Activated CD8-positive, alpha-beta memory T cell treated with anti-CD3 and anti-CD28 coated beads for 1 hour (primary cell): ENCODE measurements at places on chromosomes 2 and 18.

DNA sequence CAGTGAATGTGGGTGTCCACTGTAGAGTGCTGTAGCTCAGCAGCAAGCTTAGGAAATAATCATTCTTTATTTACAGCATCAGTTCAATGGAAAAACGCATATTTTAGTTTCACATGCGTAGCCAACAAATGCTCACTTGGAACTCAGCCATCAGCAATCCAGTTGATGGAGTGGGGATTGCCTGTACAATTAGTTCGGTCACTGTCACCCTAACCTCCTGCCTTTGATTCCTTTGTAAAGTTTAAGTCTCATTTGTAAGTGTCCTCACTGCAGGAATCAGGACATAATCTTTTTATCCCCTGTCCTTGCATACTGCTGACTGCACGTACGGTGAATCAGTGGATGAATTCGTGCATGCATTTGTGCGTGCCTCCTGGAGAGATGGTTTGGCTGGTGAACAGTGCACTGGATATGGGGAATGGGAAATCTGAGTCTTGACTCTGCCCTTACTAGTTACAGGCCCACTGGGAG is 55.9 kb downstream of the RAB31 start:
- no peak for DNase-seq

DNA sequence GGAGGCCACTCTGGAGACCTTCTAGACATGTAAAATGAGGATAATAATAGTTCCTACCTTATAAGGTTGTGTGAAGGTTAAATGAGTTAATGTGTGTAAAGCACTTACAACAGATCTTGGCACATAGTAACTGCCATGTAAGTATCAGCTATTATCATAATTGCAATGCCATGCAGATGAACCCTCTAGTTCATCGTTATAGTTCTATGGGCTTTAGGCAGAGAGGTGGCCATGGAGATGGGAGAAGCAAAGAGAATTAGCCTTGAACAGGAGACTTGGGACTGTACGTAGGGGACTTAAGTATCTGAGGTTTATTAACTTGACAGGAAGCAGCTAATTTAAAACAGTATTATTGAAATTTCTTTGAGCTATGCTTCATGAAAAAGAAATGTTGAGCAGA is 151.8 kb downstream of the PIK3C3 start:
- no peak for DNase-seq

DNA sequence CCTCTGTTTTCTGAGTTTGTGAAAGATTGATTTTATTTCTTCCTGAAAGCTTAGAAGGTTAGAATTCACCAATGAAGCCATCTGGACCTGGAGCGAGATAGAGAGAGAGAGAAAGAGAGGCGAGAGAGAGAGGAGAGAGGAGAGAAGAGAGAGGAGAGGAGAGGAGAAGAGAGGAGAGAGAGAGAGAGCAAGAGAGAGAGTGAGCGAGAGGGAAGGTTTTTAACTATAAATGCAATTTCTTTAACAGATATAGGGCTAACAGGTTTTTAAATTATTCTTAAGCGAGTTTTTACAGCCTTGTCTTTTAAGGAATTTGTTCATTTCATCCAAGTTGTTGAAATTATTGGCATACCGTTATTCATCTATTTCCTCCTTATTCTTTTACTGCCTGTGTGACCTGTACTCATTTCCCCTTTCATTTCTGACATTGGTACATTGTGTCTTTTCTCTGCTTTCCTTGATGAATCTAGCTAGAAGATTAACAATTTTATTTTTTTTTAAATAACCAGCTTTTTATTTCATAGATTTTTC is 56.1 kb downstream of the BABAM2 start:
- DNase-seq, result no peak

- no peak for DNase-seq
Observed at GRCh38 chr18:35083174-35083712, 42.0 kb downstream of the MAPRE2 start.

GRCh38 chr18:52738946-52739345 is 398.9 kb downstream of the DCC start:
- DNase-seq, result no peak

- DNase-seq, result no peak
Observed at GRCh38 chr2:150030436-150031190, 443.0 kb upstream of the MMADHC start.

- no peak for DNase-seq
Observed at GRCh38 chr2:236698016-236698627, 128.5 kb downstream of the ACKR3 start.

DNA sequence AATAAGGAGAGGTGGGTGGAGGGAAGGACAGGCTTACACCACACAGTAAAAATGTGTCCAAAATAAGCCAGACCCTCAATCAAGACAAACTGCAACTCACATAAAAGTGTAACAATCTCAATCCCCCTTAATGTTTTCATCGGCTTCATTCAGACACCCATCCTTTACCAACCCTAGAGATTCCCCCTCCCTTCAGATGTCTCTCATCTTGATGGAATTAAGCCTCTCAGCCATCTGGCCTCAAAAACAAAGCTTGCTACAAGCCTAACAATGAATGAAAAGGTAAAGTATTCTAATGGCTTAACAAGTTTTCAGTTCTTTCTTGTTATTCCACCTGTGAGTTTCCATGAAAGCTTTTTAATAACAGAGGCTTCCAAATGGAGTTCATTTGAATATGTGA is 5.2 kb downstream of the RTTN start:
- DNase-seq, result no peak

DNA sequence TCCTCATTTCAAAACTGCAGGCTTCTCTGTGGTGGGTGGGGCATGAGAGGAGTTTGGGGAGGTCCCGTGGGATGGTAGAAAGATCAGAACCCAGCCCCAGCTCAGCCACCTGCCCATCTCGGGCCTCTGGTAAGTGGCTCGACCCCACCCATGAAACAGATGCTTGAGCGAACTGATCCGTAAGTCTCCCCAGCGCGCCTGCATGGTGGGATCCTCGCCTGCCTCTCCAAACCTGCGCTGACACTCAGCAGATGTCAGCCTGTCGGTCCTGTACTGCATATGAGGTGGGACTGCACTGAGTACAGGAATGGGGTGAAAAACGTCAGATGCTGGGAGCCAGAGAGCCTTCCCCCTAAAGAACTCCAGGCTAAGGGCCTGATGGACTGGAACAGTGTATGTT is 15.9 kb upstream of the RPL31 start:
- no peak for DNase-seq

DNA sequence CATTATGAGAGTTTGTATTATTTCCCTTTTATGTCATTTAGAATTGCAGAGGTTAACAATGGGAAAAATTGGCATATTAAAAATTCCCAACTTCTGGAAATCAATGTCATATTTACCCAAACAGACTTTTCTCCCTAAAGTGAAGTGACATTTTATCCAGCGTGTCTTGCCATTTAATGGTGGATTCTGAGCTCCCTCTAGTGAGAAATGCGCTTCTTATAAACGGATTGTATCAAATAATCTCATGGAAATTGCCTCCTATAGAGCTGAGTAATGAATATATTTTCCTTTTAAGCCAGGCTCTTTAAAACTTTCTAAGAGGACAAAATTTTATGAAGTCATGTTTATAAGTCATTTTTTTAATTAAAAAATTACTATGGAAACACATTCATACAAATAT is 5.7 kb upstream of the GCFC2 start:
- DNase-seq, result no peak
